ENCODE measurements at places on chromosomes 2 and 18.

- DNase-seq: no peak
Measured at GRCh38 chr2:220469201-220469600, 841.8 kb downstream of the SLC4A3 start.

GRCh38 chr2:234977228-234977679 lies 25.4 kb downstream of the SH3BP4 start:
- DNase-seq: no peak

GRCh38 chr18:46696702-46697101 lies 39.7 kb upstream of the LOXHD1 start:
- no peak for DNase-seq

DNA sequence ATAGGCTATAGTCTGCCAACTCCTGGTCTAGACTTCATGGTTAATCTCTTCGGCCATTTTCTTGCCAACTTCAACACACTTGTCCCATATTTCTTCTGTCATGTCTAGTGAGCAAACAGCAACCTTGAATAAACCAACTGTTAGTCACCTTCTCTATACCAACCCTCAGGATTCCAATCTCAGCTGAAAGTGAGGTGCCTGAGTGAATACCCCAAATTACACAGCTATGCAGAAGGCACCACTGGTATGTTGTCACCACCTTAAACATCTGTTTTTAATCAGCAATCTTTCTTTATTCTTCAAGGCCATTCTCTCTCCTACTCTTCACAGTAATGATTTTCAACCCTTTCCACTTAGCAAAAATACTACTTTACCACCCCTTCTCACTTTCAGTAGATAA lies 39.3 kb downstream of the THOC1 start:
- no peak for DNase-seq

- DNase-seq: no peak
Measured at GRCh38 chr2:152541712-152542111, 175.5 kb downstream of the PRPF40A start.

DNA sequence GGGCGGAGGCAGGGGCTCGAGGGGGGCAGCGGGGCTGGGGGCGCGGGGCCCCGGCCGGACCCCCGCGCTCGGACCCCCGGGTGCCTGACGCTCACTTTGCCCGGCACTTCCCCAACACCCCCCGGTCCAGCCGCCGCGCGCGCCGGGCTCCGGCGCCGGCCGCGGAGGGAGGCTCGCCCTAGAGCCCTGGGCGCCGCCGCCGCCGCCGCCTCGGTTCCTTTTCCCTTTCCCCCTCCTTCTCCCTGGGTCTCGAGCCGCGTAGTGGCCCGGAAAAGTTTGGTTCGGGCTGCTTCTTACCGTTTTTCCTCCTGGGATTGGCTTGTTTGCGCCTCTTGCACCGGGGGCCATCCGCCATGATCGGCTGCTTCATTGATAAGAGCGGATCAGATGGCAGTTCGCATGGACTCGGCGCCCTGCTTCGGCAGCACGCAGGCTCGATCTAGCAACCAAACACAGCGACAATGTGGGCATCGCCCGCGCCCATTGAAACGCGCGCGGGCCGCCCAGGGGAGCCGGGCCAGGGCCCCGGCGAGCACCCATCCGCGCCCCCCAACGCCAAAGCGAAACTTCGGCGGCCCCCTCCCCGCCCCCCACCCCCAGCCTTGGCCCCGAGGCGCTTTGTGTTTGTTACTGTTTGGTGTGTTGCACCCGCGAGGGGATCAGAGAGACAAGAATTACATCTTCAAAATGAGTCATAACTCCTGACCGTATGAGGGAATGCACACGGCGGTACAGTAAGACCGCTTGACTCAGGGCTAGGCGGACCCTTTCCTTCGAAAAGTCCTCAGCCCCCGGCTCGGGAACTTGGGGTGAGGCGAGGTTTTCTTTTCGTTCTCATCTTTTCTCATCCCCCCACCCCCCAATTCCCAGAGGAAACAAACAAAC lies 2.7 kb downstream of the ZEB2 start:
- no peak for DNase-seq

DNA sequence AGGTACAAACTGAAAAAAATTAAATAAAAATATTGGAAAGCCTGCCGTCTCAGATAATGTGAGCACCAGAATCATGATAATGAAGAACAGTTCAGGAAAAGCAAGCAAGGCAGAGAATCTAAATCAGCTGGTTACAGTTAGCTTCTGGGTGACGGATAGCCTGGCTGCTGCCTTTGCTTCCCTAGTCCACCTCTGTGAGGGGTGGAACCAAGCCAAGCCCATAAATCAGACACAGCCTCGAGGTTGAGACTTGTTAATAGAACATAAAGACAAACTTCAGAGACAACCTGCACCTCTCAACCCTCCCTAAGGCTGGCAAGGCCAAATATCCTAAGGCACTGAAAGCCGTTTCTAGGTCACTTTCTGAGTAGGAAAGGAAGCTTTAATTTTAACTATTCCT lies 334.7 kb upstream of the SLC39A10 start:
- no peak for DNase-seq

DNA sequence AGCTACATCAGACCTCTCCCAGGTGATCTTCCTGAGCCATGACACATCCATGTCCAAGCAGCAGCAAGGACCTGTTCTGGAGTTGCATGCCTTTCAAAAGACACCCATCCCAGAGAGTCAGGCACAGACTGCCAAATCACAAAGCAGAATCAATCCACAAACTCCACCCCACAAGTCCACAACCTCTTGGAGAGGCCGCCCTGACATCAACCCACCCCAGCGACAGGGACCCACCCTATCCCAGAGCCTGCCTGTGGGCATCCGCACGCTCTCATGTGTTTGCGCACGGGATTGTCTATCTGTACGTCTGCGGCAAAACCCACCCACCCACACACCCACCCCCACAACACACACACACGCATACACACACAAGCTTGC lies 11.9 kb downstream of the SMAD7 start:
- DNase-seq: no peak

DNA sequence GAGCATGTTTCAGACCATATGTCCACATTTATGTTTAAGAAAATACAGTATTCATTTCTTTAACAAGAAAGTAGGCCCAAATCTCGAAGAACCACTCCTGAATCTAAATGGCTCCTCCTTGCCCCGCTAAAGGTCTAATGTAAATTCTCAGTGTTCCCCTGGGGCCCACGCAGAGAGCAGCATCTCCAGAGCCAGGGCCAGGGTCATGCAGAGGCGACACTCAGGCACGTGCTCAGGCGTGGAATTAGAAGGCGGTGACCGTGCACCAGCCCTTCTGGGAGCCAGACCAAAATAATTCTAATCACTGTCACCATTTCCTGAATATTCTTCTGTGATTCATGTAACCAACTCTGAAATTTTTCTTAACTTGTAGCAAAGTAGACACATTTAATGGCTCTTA lies 68.3 kb upstream of the MYT1L start:
- no peak for DNase-seq

DNA sequence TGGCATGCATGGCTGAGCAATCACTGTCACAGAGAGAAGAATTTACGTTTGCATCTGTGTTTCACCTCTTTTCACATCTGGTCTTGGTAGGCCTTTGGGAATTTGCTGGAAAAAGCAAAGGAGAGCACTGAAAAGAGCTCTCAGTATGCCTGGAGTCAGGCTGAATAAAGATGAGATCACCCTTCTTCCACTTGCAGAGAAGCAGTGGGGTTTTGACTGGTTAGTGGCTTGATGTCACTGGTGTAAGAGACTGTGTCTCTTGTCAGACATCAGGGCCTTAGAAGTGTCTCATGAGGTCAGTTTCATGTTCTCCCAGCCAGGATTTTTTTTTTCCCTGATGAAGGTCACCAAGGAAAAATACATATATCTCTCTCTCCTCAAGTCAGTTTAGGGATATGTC lies 353.8 kb downstream of the INSIG2 start:
- no peak for DNase-seq

GRCh38 chr2:103788389-103788788 lies 1026.6 kb downstream of the TMEM182 start:
- DNase-seq: no peak

DNA sequence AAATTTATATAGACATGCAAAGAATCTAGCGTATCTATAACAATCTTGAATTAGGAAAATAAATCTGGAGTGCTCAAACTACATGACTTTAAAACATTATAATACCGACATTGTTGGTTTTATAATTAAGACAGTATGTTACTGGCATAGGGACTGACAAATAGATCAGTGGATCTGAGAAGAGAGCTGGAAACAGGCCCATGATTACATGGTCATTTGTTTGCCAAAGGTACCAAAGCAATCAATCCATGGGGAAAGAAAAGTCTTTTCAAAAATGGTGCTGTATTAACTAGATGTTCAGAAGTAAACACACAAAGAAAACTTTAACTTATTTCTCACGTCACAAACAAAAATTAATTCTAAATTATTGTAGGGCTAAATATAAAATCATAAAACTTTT lies 124.2 kb downstream of the BCL2L11 start:
- DNase-seq: no peak

Data from T-cell (primary cell).